Omental fat pad (tissue), 4 donors: ENCODE measurements at places on chromosomes 12 and 14. TPM values are rescaled to one million over a fixed set of nuclear protein-coding genes. Genes with fewer than 3 reads are reported as not detected.

GRCh38 chr14:37376944-37377609 is 179.3 kb downstream of the MIPOL1 start:
- no peak for DNase-seq

DNA sequence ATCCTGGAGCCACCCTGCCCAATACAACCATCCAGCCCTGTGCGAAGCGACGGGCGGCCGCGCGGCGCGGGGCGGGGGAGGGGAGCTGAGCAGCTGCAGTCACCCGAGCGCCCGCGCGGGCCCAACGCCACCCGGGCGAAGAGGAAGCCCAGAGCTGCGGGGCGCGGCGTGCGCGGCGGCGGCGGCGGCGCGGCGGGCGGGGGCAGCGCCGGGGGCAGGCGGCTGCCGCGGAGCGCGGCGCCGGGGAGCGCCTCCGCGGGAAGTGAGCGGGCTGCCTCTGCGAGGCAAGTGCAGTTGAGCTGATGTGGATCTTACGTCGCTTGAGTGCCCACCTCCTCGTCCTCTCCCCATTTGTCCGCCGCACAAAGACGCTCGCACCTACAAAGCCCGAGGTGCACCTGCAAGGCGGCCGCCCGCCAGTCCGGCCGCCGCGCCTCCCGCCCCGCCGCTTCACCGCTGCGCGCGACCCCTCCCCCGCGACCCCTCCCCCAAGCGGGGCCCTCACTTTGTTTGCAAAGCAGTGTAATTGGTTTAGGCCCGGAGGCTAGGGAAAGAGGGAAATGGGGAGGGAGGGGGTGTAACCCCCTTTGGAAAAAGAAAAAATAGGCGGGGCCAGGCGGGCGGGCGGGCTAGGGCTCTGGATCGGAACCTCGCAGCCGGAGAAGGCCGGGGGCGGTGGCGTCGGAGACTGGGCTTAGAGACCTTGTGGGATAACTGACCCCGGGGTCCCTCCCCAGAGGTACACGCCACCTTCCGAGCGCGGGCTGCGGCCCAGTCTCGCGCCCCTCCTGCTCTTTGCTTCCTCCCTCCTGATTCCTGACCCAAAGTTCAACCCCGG is at the start of the genes FOXA1 and TTC6:
TSS of gene FOXA1 (minus strand) at position 279 of the 838 bp plus-strand sequence. CDS start at position 2, 277 bp downstream.
TSS of gene TTC6 (plus strand) at position 659 of the 838 bp plus-strand sequence. CDS start 26,436 bp downstream, outside the sequence.
- DNase-seq: no peak

DNA sequence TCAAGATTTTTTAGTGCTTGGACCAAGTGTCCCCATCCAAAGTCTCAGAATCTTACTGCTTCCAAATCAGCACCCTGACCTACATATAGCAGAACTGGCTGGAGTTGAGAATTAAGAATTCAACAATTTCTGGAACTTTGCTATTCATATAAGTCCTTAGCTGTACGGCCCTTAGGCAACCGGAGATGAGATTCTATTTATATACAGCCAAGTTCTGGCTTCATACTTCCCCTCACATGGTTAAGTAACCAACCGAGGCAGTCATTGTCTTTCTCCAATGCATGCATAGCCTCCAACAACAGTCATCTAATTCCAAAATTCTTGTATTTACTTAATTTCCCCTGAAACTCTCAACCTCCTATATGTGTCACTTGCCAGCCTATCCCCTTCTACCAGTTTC is 76.6 kb downstream of the SINHCAF start:
- DNase-seq: no peak

The ARMH4 gene
- total RNA-seq: 3.7 TPM

- DNase-seq: no peak
Observed at GRCh38 chr12:93759512-93760081, 82.4 kb downstream of the CRADD start.

- DNase-seq: no peak
Observed at GRCh38 chr12:102118874-102119273, 1.0 kb downstream of the NUP37 start.

The PRB4 gene
- total RNA-seq: not detected

- DNase-seq: no peak
Observed at GRCh38 chr12:1147821-1148220, 156.8 kb downstream of the ERC1 start.

DNA sequence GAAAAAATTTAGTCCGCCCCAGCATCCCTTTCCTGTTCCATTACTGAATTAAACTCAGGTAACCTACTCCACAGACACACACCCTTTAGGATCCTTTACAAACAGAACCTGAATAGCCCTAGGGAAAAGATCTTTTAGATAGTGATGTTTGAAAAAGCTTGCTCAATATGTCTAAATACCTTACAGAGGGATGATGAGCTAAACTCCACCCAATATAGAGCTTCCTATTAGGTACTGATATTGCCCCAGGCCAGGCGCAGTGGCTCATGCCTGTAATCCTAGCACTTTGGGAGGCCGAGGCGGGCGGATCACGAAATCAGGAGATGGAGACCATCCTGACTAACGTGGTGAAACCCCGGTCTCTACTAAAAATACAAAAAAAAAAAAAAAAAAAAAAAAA is 50.1 kb downstream of the FERMT2 start:
- DNase-seq: no peak

GRCh38 chr14:50874757-50875156 is 2.9 kb downstream of the ABHD12B start:
- DNase-seq: no peak

The TBC1D30 gene
- 6.2 TPM for total RNA-seq

DNA sequence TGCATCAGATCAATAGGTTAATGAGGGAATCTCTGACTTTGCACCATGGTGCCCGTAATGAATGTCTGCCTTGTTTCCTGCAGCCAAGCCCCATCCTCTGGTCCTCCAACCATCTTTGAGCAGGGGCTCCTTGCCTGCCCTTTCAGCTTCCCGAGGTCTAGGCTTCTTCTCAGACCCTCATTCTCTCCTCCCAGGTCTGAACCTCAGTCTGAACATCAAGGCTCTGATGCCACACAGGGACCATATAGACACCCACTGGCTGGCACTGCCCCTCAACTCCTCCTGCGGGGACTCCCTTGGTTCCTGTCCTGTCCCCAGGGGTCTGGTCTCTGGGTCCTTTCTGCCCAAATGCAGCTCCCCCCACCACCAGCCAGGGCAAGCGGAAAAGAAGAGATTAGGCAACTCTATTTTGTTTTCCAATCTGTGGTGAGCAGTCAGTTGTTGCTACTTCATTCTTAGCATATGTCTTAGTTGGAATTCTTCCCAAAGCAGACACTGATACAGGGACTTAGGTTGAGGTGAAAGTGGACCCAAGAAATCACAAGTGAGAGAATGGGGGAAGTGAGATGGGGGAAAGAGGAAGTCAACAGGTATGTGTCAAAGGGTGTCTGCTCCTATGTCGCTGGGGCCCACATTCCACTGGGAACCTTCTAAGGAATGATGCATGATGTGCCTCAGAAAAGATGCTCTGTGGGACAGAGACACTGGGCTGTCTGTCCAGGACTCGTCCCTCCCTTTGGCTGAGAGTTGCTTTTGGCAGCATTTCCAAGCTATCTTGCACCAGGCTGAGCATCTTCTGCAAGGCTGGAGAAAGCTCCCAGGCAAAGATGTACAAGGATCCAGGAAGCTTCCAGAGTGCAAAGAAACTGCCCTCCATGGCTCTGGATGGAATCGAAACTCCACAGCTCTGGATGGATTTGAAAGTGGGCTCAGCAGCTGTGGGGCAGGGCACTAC is 1096.5 kb upstream of the TMEM132C start:
- DNase-seq: no peak

GRCh38 chr14:70130482-70130881 is 58.3 kb downstream of the SLC8A3 start:
- DNase-seq: no peak

DNA sequence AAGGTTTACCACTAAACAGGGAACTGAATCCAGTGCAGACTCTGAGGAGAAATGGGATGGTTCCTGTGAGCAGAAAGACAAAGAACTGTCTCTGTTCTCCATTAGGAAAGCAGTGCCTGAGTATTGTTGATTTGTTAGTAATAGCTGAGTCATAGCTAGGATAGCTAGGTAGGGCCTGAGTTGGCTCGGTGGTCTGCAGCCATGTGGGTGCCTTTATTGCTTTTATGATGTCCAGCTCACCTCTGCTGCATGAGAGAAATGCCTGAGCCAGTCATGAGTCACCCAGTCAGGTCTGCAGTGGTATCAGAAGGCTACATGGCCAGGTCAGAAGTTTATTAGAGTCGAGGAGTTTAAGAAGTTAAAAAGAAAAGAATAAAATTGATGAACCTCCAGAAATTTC is 24.2 kb downstream of the TRHDE start:
- DNase-seq: no peak

DNA sequence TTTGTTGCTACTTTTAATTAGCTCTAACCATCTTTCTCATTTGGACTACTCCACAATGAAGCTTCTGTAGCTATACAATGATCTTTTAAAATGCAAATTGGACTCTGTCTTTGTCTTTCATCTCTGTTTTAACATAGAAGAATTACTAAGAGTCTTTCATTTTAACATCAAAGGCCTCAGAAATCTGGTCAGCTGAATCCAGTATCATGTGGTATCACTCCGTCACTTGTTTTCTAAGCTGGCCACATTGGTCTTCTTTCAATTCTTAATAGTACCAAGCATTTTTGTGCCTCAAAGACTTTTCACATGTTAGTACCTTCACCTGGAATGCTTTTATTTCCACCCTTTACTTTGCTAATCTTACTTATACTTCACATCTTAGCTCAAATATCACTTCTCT is 95.5 kb upstream of the SLC16A7 start:
- no peak for DNase-seq

DNA sequence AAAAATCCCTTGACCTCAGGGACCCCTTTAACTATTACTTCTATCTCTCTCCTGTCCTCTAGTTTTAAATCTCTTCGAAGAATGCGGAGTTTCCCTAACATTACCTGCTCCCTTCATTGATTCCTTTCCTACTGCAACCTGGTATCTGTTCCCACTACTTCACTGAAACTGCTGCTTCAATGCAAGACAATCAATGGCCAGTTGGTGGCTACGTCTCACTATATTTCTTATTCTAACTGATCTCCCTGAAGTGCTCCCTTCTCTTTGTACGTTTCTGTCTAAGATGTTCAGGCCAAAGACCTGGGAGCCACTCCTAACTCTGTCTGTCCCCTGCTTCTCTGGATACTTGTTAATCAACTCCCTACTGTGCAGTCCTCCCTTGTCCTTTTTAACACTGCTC is 10.3 kb upstream of the KCNA1 start:
- no peak for DNase-seq

DNA sequence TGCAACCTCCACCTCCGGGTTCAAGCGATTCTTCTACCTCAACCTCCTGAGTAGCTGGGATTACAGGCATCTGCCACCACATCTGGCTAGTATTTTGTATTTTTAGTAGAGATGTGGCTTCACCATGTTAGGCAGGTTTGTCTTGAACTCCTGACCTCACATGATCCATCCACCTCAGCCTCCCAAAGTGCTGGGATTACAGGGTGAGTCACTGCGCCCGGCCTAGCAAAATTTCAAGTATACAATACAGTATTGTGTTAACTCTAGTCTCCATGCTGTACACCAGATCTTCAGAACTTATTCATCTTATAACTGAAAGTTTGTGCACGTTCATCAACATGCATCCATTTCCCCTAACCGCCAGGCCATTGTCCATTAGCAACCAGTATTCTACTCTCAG is 115.1 kb upstream of the MDGA2 start:
- DNase-seq: no peak

DNA sequence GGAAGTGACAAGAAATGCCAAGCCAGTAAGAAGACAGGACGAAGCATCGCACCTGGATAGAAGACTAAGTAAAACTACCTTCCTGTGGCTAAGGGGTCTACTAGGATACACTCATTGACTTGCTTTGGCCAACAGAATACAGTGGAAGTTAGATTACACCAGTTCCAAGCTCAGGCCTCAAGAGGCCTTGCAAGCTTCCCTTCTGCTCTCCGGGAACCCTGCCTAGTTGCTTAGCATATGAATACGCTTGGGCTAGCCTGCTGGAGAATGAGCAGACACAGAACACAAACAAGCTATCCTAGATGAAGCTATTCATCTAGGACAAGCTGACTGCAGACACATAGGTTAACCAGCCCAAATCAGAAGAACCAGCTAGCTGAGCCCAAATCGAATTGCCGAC is 97.0 kb downstream of the DPF3 start:
- DNase-seq: no peak

The ESPL1 gene
- total RNA-seq: 0.88 TPM

DNA sequence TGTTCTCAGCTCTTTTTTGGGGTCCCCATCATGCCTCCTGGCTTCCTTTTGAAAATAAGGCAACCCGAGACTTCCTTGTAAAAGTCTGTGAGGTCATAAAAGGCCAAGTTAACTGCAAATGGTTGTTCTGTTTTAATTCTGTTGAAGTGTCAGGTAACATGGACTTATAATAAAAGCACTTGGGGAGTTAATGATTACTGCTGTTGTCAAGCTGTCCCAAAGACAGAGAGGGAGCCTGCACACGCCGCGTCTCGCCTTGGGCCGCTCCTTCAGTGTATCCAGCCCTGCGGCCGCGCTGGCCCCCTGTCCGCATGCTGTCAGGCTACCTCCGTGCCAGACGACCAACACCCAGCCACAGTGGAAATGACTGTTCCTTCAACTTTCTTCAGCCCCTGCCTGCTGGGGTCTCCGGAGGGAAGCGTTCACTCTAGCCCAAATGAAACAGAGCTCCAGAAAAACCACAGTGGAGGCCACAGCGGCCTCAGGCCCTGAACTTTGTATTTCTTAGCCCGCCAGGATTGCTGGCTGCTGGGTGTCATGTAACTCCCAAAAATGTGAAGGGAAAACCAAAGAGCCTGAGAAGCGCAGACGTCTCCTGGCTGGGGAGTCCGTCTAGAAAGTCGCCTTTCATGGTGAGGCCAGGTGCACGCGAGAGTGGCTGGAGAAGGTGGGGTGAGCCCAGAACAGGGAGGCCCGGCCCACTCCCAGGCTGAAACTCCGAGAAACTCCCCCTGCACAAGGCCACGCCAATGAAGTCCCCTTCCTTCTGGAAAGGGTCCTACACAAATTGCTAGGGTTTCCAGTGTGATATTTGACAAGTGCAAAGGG is 189.1 kb downstream of the ZFP36L1 start:
- DNase-seq: no peak

- DNase-seq: no peak
Observed at GRCh38 chr12:43921666-43922337, 85.9 kb downstream of the TMEM117 start.
